ENCODE measurements at places on chromosomes 16 and 17.

DNA sequence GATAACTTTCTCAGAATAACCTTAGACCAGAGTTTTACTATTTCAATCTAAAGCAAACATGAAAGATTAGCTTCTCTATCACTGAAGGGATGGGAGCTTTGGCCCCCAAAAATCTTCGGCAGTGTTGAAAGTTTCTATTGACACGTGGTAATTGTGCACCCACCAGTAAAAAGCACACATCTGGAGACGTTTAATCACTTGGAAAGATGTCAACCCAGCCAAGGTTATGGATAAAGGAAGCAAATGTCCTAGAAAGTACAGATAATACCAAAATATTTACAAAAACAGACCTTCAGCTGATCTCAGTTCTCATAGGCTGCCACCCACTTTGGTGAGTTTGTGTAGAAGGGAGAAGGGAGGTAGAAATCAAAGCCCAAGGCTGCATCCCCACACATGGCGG is 5.3 kb downstream of the MYCBPAP start:
- no peak for DNase-seq

- no peak for DNase-seq
These were observed 157.5 kb upstream of the NLRP1 start for GRCh38 chr17:5741810-5742209.

DNA sequence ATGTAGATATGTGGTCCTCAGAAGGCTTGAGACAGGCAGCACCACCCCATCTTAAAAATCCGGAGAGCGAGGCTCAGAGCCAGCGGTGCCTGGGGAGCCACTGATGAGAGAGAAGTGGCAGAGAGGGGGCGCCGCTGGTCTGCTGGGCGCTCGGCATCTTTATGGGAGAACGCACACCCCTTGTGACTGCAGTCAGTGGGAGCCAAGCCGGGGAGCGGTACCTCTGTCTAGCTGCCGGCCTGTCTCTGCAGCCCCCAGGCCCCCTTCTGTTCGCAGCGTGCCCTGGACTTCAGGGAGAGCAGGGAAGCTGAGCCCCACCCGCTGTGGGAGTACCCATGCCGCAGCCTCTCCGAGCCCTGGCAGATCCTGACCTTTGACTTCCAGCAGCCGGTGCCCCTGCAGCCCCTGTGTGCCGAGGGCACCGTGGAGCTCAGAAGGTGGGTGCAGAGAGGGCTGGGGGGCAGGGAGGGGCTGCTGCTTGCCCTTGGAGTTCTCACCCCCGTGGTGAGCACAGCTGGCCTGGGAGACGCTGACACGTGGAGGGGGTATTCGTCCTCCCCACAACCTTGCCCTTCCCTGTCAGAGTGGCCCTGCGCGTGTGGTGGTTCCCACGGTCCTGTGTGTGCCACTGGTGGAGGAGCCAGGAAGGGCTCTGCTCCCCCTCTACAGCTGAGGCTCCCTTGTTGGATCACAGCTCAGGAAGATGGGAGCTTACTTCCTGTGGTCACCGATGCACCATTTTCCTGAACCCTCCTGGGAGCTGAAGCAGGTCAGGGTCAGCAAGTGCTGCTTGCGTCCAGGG is 44.8 kb downstream of the PRMT7 start:
- no peak for DNase-seq

DNA sequence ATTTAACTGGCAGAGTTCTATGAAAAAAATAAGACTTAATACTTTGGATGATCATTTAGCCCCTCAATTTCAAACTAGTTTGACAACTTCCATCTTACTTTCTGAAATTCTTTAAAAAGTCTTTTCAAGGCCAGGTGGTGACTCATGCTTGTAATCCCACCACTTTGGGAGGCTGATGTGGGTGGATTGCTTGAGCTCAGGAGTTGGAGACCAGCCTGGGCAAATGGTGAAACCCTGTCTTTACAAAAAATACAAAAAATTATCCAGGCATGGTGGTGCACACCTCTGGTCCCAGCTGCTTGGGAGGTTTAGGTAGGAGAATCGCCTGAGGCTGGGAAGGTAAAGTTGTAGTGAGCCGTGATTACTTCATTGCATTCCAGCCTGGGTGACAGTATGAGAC is 154.4 kb downstream of the TANC2 start:
- DNase-seq, result no peak

GRCh38 chr16:79097166-79097565 is 503.4 kb downstream of the MAF start:
- no peak for DNase-seq

DNA sequence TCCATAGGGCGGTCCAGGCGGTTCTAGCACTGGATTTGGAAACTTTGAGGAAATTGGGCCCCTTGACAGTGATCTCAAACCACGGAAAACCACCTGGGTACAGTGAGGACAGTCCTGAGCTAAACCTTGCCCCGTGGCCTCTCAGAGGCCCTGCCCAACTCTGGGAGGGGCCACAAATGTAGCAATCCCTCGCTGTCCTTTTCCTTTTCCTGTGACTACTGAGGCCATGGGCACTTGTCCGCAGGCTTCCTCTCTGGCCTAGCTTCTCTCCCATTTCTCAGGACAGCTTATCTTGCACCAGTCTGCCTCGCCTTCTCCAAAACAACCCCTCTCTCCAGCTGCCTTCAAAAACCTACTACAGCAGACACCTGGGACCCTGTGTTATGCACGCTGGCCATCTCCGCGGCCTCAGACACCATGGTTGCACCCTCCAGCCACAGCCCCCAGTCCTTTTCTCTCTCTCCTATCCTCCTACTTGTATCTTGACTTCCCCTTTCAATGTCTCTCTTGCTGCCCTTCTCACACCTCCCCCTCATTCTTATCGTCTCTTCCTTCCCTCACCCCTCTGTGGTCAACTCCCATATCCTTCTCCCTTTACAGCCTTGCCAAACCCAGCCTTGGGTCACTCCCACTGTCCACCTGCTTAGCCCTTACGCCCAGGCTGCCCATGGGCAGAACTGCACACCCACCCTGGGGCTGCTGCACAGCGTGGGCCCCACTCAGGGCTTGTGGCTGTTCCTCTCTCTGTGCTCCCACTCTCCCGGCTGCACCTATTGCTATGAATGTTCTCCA is 7.6 kb downstream of the SCPEP1 start:
- DNase-seq, result no peak

DNA sequence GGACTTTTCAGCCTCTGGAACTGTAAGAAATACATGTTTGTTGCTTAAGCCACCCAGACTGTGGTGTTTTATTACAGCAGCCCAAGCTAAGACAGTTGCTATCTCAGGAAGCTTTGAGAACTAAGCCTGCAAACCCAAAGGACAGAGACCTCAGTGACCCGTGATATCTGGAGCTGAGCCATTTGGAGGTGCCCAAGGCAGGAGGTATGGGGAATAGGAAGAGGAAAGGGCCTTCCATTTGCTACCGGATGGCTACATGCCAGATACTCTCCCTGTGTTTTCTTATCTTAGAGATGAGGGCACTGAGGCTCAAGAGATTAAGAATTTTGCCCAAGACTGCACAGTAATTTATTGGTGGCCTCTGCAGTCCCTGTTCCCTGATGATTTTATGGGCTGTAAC is 622.1 kb upstream of the CDH5 start:
- DNase-seq, result no peak

DNA sequence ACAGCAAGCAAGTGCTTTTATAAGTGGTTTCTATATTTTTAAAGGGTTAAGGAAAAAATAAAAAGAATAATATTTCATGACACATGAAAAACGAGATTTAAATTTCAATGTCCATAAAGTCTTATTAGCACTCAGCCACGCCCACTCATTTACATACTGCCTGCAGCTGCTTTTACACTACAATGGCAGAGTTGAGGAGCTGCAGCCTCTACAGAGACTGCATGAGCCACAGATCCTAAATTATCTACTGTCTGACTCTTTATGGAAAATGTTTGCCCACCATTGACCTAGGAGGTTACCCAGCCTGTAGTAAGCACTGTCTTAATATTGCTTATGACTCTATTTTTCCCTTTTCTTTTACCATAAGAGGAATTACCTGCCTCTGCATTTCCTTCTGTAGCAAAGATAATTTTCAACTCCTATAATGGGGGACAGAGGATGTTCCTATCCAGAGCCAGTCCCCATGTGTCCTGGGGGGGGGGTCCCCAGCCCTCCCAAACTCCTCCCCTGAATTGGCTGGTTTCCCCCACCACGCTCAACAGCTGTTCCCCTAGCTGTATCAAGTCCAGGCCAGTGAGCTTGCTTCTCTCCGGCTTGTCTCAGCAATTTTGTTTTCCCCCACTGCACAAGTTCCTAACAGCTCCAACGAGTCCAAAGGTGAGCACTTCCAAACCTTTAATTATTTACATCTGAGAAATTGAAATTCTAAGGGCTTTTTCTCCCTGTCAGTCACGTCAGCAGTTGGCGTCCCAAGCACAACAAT is 139.4 kb upstream of the ERCC4 start:
- no peak for DNase-seq

- no peak for DNase-seq
These were observed 19.6 kb upstream of the N4BP1 start for GRCh38 chr16:48629531-48629930.

DNA sequence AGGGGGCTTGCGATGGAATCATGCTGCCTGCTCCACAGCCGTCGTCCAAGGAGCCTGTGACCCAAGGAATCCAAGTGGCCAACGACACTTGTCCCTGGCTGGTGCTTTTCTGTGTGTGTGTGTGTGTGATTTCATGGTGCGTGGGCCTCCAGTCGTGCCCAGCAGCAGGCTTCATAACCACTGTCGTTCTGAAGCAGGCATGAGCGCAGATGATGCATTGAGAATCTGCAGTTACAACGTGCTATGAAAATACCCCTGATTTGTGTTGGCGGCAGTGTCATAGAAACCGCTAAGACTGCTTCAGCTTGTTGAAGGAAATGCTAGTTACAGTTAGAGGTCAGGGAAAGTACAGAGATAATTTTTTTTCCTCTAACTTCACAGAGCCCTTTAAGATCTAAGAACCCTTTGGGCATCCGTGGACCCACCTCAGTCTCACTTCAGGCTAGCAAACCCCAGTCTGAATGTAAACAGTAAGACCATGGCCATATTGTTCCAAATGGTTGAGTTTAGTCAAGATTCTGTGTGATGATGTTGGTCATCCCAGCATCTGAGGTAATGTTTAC is 15.6 kb downstream of the C16orf90 start:
- no peak for DNase-seq

DNA sequence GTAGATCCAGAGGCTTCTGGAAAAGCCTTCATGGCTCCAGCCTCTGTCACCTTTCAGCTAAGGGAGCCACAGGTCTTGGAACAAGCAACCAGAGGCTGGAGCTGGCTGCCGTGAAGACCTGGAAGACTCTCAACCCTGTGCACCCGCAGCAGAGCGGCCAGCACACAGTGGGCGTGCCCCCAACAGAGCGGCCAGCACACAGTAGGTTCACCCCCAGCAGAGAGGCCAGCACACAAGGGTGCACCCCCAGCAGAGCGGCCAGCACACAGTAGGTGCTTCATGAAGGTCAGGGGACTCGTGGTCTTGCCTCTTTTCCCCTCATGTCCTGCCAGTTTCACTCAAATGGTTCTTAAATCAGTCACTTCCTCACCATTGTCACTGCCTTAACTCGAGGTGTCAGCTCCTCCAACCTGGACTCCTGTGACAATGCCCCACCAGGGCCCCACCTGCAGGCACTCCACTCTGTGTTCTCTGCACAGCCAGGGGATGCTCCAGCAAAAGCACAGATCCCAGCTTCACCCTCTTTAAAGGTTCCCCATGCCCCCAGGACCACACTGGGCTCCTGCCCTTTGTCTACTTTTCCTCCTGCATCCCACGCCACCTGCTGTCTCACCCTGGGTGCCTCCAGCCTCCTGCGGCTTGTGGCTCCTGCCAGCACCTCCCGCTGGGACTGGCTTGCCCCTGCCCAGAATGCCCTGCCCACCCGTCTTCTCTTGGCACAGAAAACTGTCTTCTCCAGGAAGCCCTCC is 42.4 kb upstream of the DOC2B start:
- DNase-seq, result no peak

DNA sequence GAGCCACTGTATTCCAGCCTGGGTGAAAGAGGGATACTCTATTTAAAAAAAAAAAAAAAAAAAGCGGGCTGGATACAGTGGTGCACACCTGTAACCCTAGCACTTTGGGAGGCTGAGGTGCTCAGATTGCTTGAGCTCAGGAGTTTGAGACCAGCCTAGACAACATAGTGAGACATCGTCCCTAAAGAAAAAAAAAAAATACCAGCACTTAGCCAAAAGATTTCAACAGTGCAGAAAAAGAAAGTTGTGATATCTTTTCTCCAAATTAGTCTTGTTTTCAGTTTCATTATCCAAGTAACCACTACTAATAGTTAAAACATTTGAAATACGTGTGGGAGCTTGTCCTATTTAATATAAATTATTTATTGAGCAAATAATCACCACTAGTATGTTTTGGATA is 48.7 kb downstream of the TENT4B start:
- DNase-seq, result no peak

- no peak for DNase-seq
These were observed 2.8 kb upstream of the RAB37 start for GRCh38 chr17:74734256-74734655.

- no peak for DNase-seq
These were observed 76.4 kb downstream of the GPR139 start for GRCh38 chr16:19997264-19997663.

- DNase-seq, result no peak
These were observed 41.5 kb downstream of the NDEL1 start for GRCh38 chr17:8477171-8477570.

DNA sequence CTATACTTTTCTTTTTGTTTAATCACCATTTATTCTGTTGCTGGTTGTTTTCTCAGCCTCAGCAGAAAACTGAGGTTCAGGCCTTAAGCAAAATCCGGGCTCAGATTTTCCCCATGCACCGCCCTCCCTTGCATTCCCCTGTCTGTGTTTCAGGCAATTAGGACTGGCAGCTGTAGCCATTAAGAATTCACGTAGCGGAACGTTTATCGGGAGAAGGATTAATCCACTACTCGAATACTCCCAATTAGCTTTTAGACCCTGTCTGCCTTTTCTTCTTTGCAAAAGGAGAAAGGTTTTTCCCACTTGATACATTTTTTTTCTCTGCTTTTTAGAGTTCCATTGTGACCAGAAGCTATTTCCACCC is 173.1 kb downstream of the RPTOR start:
- DNase-seq, result no peak

Data from GM12892 (cell line).